ENCODE measurements at places on chromosomes 5 and 9.

DNA sequence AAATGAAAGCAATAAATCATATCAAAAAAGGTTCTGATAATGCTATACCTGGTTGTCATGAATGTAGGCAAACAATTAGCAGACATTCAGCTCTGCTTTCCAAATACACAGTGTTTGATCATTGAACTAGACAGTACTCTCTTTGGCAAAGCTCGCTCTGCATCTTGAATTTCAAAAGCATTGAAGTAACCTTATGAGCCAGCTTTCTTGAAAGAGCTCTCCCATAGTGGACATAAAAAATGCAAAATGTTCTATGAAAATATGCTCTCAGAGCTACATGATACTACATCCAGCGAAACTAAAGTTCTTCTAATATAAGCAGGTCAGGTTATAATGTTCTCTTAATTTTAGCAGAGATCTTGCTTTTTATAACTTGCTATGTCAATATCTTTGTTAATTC lies 533.4 kb downstream of the CSNK1G3 start:
- DNase-seq: no peak

DNA sequence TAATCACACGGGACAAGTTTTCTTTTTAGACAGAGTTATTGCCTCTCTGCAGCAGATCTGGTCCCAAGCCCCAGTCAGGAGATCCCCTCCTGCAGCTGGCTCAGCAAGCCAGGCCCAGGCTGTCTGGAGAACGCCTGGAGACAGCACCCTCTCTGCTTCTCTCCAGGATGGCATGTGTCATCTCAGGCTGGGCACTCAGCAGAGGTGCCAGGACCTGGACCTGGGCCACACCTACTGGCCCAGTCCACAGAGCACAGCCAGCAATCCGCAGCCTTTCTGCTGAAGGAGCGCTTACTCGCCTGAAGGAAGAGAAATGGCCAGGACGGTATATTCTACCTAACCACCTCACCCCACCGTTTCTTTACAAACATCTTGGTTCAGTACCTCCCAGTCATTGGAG lies 4.7 kb upstream of the TBC1D9B start:
- no peak for DNase-seq

DNA sequence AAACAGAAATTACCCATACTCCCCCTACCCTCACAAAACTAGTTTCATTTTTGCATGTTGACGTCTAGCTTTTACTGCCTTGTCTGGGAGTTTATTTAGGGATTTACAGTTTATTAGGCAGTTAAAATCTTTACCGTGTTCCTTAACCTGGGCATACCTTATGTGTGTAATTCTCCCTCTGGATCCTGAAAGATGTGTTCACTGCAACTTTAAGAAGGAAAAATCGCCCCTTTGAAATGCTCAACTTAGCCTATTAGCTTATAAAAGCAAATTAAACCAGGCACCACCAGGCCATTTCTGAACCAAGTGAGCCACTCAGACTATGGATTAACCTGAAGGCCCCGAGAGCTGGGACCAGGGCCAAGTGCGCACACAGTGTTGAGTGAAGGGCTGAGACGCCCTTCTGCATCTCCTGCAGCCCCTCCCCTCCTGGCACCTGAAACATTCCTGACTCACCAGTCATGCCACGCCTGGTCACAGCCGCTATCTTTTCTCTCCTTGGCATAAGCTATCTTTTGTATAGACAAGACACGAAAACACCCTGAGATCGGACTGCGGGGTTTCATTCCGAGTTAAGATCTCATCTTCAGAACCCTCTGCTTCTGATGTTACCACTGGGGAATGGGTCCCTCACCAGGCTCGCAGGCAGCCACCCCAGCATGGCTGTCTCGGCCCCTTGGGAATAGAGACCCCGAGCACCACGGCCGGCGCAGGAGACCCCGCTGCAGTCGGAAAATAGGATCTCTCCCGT lies 111.9 kb downstream of the ROR2 start:
- DNase-seq: no peak

- DNase-seq: no peak
These were observed 130.5 kb downstream of the BARX1 start for GRCh38 chr9:93824386-93825294.

DNA sequence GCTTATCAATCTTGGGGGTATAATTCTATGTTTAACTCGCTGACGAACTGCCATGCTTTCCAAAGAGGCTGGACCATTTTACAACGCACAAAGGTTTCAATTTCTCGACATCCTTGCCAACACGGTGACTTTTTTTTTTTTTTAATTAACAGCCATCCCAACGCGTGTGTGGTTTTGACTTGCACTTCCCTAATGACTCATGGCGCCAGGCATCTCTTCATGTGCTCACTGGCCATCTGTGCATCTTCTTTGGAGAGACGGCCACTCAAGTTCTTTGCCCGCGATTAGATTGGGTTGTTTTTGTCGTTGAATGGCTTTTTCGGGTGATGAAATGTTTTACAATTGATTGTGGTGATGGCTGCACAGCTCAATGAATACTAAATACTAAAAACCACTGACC lies 12.5 kb upstream of the CARD9 start:
- no peak for DNase-seq

GRCh38 chr5:63211448-63212132 lies 633.0 kb downstream of the LRRC70 start:
- no peak for DNase-seq

- DNase-seq: no peak
These were observed 399 bp upstream of the FBN2 start for GRCh38 chr5:128538250-128539037.

GRCh38 chr5:159096924-159097783 lies 2.6 kb downstream of the EBF1 start:
- no peak for DNase-seq

DNA sequence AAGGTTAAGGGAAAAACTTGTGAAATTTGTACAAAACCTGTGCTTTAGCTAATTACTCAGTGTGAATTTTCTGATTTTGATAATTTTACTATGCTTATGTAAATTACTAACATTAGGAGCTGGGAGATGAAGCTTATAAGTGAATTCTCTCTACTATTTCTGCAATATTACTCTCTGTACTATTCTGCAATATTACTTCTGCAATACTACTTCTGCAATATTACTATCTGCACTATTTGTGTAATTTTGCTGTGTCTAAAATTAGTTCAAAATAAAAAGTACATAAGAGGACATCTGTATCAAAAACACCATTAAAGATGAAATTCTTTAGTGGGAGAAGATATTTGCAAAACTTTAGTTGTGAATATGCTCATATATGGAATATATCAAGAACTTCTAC lies 62.9 kb downstream of the C9 start:
- DNase-seq: no peak

All from RKO (cell line).